Stimulated activated CD8-positive, alpha-beta memory T cell treated with anti-CD3 and anti-CD28 coated beads, Interleukin-15, amount 100 ng/mL, for 24 hours (primary cell): ENCODE measurements at places on chromosomes 3 and 15.

DNA sequence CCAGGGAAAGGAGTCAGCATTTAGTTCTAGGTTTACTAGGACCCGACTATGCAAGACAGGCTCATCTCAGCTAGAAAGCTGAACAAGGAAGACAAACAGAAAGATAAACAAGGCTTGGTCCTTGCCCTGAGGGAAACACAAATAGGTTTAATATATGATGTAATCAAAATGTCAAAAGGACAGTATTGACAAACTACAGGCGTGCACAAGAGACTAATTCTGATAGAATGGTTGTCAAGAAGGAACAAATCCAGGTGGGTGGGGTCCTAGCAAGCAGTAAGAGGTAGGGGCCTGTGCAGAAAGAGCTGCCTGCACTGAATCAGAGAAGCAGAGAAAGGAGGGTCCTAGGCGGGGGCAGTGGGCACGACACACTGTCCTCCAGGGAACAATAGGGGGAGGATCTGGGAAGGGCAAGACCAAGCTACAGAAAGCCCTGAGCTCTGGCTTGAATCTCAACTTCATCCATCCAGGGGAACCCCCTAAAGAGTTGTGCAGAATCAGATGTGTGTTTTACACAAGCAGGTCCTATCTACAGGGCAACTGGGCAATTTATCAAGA is 23.4 kb downstream of the RFTN1 start:
- no peak for DNase-seq

GRCh38 chr3:173003471-173003870 is 137.6 kb downstream of the SPATA16 start:
- no peak for DNase-seq

DNA sequence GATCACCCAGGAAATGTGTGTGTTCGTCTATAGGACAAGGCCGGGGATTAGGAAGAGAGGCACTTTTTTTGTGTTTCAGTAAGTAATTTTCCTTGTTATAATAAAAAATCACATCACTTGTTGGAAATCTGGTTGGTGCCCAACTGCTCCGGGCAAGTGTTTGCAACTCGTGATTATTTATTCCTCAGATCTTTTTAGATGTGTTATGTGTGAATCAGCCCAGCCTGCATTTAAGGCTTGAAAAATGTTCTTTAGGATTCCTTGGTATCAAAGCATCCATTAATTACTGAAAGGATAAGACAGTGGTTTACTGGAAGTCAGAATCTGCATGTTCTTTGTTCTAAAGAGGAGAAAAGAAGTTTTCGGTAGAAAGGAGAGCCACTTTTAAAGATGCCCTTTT is 345.6 kb downstream of the FEZF2 start:
- DNase-seq: no peak

- no peak for DNase-seq
Measured at GRCh38 chr3:15979495-15979894, 181.7 kb upstream of the ANKRD28 start.

DNA sequence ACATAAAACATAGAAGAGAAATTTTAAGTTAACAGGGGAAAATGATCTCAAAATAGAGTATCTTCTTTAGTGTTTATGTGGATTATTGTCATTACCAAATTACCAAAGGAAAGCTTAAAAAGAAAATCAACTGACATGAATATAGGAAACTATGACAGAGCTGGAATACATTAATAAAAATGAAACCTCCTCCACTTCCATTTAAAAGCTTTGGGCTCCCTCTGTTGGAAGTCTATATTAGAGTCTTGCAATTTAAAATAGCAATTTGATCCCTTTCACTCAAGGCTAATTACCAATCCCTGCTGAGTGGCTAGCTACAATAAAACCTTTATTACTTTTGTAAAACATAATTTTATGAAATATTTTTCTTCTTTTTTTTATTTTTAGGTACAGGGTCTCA is 61.4 kb upstream of the IMPG2 start:
- DNase-seq: no peak

DNA sequence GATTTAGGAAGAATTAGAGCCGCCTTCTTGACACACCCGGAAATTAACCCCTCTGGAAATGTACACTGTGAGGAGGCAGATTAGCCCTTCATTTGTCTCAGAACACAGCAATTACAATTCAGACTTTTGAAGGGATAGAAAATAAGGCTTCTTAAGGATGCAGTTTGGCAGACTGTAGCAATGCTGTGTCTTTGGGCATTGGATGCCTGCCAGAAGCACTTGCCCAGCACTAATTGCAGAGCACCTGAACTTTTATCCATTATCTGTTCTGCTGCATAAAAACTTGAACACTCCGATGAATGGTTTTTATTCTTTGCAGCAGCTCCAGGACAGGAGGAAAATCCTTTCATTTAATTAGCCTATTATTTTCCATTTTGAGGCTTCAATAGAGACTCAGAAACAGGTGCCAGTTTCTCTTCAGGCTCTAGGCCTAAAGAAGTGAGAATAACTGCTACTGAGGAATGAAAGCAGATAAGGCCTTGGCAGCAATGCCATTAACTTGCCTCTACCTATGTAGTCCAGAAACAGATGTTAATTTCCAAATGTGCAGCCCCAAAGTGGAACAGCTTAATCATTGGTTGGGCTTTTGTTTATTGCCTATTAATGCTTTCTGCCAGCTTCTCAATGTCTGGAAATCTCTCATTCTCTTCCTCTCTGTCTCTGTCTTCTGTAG is 418.5 kb downstream of the NSUN3 start:
- DNase-seq: no peak

DNA sequence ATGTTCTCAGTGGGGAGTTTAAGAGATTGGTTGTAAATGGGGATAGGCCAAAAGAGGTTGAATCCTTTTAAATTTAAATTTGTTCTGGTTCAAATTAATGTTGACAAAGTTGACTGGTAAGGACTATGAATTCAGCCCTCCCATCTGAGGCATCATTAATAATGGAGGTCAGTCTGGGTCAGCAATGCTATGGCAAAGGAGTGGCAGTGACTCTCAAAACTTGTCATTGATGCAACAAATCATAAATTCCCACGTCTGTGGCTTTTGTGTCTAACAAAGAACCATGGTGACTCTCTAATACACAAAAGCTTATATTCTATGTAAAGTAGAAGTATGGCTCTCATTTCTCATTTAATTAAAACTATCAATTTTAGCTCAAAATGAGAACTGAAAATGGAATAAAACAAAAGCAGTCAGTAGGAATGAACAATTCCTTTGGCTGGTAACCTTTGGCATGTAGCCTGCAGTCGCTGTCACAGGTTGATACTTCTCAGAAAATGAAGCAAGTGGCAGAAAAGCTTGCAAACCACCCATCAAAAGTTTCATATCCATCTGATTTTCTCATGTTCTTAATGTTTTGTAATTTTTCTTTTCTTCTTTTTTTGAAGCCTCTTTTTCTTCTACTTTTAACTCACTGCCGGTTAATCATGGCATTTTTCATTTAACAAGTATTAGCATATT is 12.2 kb upstream of the ZBED2 start:
- DNase-seq: no peak

GRCh38 chr3:132342610-132343009 is 25.4 kb downstream of the ACP3 start:
- DNase-seq: no peak

DNA sequence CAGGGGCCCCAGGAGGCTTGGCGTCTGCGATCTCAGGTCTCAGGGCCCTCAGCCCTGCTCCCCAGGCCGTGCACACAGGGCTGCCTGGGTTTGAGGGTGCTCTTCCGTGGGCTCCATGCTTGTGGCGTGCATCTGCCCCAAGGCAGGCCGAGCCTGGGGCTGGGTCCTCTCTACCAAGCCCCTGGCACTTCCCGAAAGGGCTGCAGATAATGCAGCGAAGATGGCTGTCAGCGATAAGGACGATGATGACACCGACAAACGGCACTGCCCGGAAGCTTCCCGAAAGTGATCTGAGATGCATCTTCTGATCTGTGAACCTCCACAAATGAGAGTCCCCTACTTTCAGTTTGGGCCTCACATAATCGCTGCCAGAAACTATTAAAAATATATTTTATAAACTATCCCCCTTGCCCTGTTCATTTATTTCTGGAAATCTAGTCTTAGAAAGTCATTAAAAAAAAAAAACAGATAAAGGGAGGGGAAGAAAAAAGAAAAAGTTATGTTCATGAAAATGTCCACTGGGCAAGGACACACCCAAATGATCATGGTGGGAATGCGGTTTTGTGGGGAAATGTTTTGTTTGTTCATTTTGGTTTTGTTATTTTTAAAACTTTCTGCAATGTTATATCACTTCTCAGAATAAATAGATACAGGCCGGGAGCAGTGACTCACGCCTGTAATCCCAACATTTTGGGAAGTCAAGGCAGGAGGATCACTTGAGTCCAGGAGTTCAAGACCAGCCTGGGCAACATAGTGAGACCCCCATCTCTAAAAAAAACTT is 51.5 kb downstream of the RPN1 start:
- no peak for DNase-seq

DNA sequence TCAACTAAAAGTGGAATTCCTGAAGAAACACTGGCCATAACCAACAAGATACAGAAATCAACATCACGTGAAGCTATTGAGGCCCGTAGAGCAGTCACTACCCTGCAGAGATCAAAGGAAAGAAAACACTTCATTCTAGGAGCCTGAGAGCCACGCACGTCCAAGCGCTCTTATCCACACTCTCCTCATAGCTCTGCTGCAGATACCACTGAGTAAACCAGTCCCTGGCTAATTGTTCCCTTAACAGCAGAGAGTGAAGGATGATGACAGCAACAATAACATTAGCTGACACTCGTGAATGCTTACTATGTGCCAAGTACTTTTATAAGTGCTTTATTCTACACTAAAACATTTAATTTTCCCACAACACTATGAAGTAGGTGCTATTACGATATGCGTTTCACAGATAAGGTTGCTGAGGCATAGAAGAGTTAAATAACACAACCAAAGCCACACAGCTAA is 271.0 kb upstream of the GADL1 start:
- no peak for DNase-seq

DNA sequence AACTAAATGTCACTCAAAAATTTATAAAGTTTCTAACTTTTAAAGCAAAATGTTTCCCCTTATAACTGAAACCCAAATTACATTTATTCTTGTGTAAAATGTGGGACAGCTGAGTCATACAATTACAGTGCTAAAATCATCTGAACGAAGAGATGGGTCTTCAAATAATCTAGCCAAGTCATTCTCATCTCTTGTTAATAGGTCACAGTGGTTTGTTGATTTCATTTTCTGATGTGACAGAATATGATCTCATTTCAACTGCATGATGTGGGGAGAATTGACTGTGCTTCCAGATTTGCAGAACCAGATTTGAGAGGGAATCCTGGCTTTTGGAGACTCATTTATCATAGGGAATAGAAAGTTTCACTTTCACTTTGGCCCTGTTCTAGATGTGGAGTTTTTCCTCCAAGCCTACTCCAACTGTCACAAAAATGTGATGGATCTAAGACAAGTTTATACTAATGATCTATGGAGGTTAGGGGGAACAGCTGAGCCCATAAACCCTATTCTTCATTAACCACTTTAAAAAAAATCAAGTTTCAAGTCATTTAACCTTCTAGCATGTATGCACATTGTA is 685.0 kb downstream of the PDCD6IP start:
- DNase-seq: no peak

DNA sequence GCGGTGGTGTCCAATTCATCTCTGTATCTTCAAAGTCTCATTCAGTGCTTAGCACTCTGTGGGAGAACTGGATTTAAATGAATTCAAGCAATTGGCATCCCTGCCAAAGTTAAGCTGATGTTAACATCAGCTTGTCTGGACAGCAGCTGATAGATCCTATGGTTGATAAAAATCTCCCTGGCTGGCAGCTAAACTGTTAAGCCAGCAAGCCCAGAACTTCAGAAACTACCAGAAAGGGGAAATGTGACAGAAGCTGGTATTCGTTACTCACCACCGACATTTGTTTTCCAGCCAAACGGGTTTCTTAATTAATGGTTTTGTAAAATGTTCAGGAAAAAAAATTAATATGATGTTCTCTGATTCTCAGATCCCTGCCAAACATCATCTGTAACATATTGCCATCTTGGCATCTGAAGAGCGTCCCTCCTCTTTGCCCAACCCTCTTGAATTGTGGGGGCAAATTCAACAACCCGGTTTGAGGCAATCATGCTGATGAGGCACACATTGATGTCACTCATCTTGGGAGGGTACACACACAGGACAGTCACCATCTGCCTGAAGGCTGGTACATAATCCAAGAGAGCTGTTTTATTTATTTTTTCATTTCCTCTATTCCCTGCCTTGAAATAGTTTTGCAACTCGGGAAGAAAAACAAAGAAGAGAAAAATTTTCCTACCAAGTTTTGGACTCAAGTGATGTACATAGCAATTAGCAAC is 76.3 kb upstream of the ABHD17C start:
- no peak for DNase-seq

GRCh38 chr3:58568572-58569286 is 8.5 kb downstream of the FAM107A start:
- DNase-seq: peak; percentile 82

DNA sequence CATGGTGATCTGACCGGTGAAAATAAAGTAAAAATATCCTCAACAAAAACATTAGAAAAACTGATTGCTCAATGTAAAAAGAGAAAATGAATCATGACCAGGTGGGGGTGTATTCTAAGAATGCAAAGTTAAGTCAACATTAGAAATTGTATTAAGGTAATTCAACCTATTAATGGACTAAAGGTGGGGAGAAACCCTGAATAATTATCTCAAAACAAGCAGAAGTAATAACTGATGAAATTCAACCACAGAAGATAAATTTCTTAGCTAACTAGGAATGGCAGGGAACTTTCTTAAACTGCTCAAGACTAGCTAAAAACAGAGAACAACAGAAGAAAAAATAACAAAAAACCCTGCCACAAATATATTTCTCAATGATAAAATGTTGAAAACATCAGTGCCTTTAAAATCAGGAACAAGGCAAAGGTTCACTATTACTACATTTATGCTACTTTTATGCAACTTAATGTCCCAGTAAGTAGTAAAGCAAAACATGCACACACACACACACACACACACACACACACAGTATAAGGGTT is 204.4 kb upstream of the THBS1 start:
- DNase-seq: no peak

GRCh38 chr3:60363817-60364216 is 887.4 kb downstream of the FHIT start:
- DNase-seq: no peak

GRCh38 chr3:8793242-8793641 is 23.8 kb upstream of the OXTR start:
- DNase-seq: no peak

GRCh38 chr15:67501836-67502461 is 19.0 kb upstream of the C15orf61 start:
- no peak for DNase-seq

DNA sequence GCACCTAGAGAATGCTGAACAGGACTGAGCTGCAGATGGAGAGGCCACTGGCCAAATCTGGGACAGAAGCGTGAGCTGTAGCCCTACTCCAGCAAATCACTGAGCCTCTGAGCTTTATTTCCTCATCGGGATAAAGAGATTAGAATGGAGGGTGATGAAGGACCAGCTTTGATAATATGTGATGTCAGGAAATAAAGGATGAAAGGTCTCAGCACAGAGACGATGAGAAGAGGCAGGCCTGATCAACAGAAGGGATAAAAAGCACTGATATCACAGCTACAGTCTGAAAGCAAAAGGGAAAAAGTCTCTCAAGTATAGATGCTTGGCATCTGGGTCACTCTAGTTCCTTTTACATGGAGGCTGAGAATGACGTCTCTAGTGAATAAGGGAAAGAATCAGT is 70.0 kb downstream of the DHX30 start:
- DNase-seq: no peak

GRCh38 chr3:128349963-128350599 is 116.6 kb downstream of the DNAJB8 start:
- no peak for DNase-seq
